ENCODE measurements at places on chromosomes 2 and 18. TPM values are rescaled to one million over a fixed set of nuclear protein-coding genes. Genes with fewer than 3 reads are reported as not detected.

Gene PJVK
- total RNA-seq = 1.1 TPM

Gene CLEC4F
- total RNA-seq = 0.13 TPM

Gene REG3A
- total RNA-seq = 186 TPM

Gene PDE11A
- 5.0 TPM for total RNA-seq

Gene IGFBP2
- 148 TPM for total RNA-seq

Gene EMILIN2
- 4.4 TPM for total RNA-seq

All from pancreas (tissue), 10 donors.